ENCODE measurements at places on chromosomes 2 and 18.

DNA sequence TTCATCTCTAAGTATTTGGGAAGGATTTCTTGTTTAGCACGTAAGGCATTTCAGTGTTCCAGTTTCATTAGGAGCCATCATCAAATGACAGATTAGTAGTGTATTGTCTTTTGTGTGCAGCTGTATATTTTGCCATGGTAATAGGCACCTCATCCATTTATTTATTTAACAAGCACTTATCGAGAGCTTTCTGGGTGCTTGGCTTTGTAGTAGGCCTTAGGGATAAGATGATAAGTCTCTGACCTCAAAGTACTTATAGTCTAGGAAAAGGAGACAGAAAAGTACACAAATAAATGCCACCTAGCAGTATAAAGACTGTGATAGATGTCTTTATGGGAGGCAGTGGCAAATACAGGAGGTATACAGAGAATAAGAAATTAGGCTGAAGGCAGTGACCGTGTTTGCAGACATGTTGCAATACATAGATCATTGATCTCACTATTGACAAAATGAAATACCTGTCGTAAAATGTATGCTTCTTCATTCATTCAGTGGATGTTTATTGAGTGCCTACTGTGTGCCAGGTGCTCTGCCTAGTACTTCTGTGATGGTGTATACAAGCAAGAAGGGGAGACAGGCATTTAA lies 265.9 kb downstream of the SETBP1 start:
- ATAC-seq = no peak

GRCh38 chr2:197296835-197297234 lies 13.7 kb downstream of the ANKRD44 start:
- peak; percentile 31 for ATAC-seq

GRCh38 chr2:47205576-47206141 lies 50.6 kb upstream of the STPG4 start:
- no peak for ATAC-seq

- no peak for ATAC-seq
These were observed 55.9 kb upstream of the FSHR start for GRCh38 chr2:49210191-49210590.

DNA sequence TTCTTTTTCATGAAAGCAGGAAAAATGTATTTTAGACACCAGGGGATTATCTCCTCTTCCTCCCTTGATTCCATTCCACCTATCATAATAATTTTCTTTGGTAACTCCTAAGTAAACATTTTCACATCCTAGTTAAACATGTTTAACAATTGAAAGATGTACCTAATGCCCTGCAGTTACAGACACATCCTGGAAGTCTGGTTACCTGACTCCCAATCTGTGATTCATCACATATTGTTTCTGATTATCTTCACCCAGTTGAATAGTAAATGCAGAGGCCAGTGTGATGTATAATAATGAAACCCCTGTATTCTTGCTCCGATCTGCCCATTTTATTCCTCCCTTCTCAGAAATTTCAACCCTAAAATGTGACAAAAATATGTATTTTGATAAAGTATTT lies 1237.6 kb upstream of the LRRTM1 start:
- no peak for ATAC-seq

- ATAC-seq = no peak
These were observed 414.1 kb downstream of the STK39 start for GRCh38 chr2:167833294-167833693.

DNA sequence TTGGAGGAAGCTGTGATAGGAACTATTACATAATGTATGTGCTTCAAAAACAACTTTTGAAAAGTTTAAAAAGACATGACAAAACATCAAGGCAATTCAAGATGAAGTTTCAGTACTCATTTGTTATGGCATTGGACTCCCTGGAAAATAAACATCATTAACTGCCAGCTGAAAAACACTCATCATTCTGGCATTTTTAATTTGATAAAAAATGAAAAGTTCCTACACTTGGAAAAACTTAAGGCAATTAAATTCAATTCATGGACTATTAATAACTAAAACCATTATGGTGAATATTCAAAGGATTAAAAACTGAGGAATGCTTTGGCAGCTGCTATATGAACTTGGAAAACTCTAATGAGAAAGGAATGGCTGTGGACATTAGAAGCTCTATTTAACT lies 8.5 kb downstream of the TYW5 start:
- ATAC-seq = no peak

- ATAC-seq = no peak
These were observed 418.2 kb upstream of the ZEB2 start for GRCh38 chr2:144937910-144938709.

DNA sequence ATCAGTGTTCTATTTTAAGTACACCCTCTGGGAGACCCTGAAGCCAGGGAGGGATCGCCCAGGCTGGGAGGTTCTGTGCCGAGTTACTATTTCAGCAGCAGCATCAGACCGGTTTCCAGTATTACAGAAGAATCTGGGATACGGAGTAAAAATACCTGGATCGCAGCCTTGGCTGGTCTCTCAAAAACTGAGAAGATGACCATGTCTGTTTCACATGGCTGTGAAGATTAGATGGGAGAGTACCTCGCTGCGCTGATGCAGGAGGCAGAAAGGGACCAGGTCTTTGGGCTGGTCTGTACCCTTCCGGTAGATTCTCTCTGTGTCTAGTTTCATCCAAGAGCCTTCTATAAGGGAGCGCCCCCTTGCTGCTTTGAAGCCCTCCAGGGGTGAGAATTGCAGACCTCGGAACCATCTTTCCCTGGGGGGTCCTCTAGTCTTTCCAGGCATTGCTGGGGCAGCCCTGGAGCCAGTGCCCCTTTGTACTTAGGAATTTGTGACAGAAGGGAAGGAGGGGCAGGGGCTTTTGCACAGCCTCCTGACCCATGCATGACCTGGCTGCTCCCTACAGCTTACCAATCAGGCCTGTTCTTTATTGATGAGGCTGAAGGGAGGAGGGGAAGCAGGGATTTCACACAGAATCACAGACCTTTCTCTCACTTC lies 56.3 kb upstream of the MAPRE3 start:
- no peak for ATAC-seq

DNA sequence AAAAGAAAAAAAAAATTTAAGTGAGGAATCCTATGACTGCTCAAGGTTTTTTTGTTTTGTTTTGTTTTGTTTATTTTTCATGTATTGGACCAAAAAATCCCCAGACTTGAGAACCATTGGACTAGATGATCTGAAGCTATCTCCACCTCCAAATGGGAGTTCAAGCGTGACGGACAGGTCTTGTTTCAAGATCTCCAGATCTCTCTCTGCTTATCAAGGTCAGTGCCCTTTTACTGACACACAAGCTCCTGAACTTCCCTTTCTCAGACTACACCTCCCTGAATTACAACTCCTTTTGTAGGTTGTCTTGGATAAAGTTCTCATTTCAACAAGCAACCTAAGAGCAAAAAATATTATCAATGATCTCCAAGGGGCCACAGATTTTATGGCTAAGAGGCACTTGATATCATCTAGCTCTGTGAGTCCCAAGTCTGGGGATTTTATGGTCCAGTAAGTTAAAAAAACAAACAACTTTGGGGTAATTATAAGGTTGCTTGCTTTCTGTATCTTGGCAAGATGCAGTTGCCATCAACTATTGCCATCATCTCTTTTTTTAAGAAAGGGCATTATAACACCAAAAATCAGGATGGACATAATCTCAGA lies 396.0 kb upstream of the ATP5MC3 start:
- ATAC-seq = no peak

DNA sequence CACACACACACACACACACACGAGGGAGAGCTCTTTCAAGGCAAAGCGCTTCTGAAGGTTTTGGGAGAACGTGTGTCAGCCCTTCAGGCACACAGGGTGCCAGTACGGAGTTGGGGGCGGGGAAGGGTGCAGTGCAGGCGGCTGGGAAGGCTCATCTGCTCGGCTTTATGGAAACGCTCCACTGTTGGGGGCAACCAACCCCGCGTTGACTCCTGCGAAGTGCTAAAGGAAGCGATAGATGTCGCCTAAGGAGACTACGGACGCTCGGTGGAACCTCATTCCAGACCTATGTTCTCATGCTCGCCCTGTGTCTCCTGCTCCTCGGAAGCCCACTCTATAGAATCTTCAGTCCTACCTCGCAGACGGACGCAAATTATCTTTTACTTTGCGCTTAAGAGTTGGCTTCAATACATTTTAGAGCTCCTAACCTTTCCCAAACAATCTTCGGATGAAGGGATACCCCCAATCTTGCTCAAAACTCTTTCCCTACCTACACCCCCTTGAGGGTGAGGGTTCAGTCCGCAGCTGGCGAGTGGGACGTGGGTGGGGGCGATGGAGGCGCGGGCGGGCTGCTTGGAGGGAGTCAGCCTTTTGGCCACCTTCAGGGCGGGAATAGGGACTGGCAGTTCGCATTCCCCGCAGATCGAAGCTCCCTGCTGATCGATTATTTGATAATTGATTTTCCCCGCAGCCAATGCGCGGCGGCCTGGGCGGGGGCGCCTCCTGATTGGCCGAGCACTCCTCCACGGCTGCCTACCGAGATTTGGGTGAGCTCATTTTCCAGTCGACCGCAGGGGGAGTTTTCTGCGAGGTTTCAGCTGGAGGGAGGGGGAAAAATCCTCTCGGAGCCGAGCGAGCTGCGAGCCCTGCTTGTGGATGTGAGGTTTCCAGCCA lies 1.9 kb upstream of the MEIS1 start:
- no peak for ATAC-seq

DNA sequence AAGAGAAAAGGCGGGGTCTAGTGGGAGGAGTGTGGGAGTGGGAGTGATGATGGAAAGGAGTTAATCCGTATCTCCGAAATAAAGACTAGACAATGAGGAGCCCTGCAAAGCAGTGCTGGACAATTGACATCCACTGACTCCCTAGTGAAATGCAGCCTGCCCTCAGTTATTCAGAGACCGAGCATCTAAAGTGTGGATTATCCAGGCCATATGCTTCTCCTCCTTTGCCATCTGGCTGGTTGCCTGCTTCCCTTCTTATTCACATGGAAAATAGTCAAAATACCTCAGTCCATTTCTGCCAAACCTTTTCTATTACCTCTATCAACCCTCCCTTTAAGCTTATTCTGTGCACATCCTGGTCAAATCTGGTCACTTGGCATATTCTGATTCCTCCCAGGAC lies 288.8 kb upstream of the SIX3 start:
- no peak for ATAC-seq

GRCh38 chr2:170819680-170820664 lies 3.3 kb downstream of the GAD1 start:
- no peak for ATAC-seq

DNA sequence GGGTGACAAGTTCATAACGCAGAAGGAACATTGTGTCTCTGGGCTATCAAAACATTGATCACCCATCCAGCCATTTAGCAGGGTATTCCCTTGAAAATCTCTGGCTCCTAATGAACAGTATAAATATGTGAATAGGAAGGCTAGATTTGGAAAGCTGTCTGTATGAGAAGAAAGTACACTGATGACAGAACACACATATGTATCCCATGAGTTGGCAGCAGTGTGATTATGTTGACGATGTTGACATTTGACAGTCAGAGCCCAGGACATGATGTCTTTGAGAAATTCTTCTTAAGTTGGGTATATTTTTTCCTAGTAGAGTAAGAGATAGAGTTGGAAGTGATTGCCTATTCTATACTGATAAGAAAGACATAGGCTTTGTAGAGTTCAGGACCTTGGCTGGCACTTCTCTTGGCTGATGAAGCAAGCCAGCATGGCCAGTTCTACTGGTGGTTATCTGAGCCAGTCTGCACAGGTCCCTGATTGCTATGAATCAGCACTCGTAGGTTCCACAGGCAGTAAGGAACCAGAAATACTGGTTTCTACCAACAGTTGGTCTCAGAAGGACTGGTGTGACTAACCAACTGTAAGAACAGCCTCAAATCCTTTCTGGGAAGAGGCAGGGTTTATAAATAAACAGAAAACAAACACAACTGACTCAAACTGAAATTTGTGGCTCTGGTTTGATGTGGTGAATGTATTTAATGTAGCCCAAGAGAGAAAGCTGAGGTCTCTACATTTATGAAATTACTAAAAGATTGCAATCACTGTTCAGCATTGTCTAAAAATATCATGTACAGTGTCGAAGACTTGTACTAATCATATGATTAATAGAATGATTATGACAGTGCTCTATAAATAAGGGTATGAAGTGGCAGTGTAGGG lies 43.9 kb upstream of the RAPH1 start:
- peak; percentile 78 for ATAC-seq

- ATAC-seq = no peak
These were observed 49.7 kb downstream of the RRM2 start for GRCh38 chr2:10172033-10172871.

DNA sequence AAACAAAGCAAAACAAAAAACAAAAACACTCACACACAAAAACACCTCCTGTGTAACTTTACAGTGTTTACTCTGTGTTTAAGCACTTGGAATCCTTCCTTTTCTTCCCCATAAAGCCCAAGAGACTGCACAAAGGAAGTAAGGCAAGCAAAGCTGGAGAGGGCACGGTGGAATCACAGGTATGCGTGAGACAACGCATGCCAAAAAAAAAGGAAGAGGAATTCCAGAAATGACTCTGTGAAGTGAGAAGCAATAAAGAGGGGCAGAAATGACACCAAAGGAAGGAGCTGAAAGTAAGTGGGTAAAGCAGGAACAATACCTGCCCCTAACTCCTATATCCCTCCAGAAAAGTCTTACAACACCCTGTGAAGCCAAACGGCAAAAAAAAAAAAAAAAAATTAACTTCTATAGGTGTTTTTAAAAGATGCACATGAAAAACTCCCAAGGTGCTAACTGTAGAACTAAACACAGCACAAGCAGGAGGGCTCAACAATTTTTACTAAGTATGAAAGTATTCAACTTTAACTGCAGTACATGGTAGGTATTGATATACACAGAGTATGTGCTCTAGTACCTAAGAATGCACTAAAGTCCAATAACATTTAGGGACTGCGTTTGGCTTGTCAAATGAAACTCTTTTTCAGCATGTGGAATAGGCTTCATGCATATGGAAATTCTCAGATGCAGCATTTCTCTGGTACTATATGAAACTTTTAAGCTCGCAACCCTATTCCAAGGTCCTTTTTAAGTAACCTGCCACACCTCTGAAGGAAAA lies 9.1 kb downstream of the RND3 start:
- no peak for ATAC-seq

GRCh38 chr2:53913721-53914120 lies 54.0 kb upstream of the GPR75 start:
- ATAC-seq = peak; percentile 65

DNA sequence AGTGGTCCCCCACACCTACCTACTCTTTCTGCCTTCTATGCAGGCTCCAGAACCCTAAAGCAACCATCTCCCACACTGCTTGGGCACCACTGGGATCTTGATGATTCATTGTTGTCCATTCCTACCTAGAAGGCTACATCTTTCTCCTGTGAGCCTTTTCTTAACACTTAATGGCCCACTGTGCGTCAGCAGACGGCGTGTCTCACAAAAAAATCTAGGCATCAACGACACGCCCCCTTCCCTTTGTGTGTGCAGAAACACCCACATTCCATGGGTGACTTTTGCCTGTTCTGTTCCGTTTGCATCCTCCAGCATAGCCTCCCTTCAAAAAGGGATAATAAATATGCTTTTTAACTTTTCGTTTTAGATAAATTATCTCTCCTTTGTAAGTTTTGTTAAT lies 99.7 kb upstream of the CYRIA start:
- ATAC-seq = no peak

- ATAC-seq = no peak
These were observed 60.8 kb downstream of the NCKAP1 start for GRCh38 chr2:182977463-182977862.

Measured in stimulated activated memory B cell treated with anti-CD40 and anti-IgM and Interleukin-4, amounts not matched to agents 10 μg/mL and 1 μg/mL and 100 μg/mL, for 72 hours (primary cell).